Mesothelial cell of epicardium (in vitro differentiated cells): ENCODE measurements at places on chromosomes 4 and X.
A peak's percentile ranks its signal among the peaks of the same experiment; 100 is the strongest.

GRCh38 chr4:55768291-55768690, 51.3 kb upstream of the EXOC1L start:
- no peak for DNase-seq

DNA sequence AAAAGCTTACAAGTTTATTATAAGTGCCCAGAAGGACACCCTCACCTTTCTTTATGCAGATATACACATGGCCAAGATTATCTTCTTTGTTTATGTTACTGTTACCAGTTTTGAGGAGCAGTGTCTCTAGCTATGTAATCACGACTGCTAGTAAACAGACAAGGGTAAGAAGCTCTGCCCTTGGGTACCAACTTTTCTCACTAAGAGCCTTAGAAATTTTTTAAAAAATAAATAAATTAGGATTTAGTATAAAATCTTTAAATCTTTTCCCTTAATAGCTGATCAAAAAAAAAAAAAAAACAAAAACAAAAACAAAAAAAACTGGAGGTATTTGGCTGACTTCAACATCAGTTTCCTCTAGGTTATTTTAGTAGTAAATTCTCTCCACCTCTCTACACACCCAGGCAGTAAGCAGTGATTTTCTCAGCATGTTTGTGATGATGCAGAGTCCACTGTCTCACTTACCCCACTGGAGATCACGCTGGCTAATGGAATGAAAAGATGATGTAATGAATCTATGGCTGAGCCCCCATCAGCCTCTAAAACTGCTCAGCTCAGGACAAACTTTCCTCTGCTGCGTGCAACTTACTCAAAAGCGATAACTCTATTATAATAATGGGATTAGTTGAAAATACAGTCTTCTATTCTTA, 125.9 kb downstream of the FRYL start:
- DNase-seq: no peak

GRCh38 chr4:5757091-5757490, 46.1 kb downstream of the EVC start:
- DNase-seq: peak; percentile 25

- DNase-seq: no peak
Measured at GRCh38 chrX:39609941-39610340, 487.8 kb downstream of the BCOR start.

GRCh38 chr4:135201081-135201480, 999.5 kb upstream of the PABPC4L start:
- DNase-seq: no peak

DNA sequence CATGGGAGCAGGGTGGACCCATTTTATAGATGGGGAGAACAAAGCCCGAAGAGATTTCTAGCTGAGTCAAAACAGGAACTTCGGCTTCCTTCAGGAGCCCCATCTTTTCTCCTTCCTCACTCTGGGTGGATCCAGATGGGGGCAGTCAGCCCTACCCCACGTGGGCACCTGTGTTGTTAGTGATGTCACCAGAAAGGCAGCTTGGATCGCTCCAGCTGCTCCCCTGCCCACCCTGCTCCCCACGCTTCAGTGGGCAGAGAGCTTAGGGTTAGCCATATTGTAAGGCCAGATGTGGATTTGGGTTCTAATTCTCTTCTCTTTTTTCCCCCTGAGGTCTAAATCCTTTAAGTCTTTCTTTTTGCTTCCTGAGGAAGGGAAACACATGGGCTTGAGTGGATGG, 132.3 kb upstream of the PJA1 start:
- DNase-seq: no peak

DNA sequence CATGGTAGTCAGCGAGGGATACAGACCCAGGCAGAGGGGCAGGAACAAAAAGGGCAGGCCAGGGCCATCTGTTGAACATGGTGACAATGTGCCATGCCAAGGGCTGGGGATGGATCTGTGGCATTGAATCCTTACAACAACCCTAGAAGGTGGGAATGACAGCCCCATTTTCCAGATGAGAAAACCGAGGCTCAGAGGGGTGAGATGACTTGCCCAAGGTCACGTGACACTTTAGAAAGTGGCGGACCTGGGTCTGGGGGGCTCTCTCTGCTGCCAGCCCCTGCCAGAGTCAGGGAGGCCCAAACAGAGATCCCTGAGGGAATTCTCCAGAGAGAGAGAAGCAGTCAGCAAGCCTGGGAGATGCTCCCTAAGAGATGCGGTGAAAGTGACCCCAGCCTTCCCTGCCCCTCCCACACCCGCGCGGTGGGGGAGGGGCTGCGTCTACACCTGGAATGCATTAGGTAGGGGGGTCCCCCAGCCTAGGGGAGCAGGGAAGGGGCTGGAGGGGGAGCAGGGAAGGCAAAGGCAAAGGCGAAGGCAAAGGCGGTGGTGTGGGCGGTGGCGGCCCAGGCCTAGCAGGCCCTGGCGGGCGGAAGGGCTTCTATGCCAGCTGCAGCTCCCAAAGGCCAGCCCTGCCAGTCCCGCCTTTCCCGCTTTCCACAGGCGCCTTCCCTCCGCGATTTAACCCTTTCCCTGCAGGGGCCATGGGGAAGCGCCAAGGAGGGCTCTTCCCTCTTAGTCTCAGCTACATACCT, 13.0 kb downstream of the FGD1 start:
- no peak for DNase-seq

GRCh38 chr4:37138019-37138653, 106.4 kb upstream of the NWD2 start:
- DNase-seq: no peak

DNA sequence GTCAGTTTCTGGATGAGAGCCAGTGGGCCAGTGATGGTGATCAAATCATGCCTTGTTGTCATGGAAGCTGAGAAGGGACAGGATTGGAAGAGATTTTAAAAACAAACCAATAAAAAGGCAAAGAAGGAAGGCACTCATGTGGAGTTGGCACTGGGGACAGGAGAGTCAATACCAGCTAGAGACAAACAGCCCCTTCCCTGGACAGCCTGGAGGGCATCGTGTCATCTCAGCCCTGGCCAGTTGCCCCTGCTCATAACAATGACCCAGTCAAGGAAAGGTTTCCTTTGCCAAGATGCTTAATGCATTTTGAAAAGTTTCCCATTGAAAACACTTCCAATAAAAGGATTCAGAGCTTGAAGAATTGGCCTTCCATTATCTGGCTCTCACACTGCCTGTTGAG, 55.5 kb downstream of the SCML1 start:
- no peak for DNase-seq

GRCh38 chr4:16588651-16589050, 309.8 kb downstream of the LDB2 start:
- no peak for DNase-seq

GRCh38 chr4:76546327-76546726, 111.3 kb downstream of the SHROOM3 start:
- DNase-seq: no peak

GRCh38 chrX:536616-537015, 94.0 kb upstream of the SHOX start:
- DNase-seq: no peak

GRCh38 chr4:4857809-4858508, 1.5 kb upstream of the MSX1 start:
- DNase-seq: no peak

GRCh38 chr4:145179281-145179860, 1.0 kb downstream of the OTUD4 start:
- peak; percentile 49 for DNase-seq

DNA sequence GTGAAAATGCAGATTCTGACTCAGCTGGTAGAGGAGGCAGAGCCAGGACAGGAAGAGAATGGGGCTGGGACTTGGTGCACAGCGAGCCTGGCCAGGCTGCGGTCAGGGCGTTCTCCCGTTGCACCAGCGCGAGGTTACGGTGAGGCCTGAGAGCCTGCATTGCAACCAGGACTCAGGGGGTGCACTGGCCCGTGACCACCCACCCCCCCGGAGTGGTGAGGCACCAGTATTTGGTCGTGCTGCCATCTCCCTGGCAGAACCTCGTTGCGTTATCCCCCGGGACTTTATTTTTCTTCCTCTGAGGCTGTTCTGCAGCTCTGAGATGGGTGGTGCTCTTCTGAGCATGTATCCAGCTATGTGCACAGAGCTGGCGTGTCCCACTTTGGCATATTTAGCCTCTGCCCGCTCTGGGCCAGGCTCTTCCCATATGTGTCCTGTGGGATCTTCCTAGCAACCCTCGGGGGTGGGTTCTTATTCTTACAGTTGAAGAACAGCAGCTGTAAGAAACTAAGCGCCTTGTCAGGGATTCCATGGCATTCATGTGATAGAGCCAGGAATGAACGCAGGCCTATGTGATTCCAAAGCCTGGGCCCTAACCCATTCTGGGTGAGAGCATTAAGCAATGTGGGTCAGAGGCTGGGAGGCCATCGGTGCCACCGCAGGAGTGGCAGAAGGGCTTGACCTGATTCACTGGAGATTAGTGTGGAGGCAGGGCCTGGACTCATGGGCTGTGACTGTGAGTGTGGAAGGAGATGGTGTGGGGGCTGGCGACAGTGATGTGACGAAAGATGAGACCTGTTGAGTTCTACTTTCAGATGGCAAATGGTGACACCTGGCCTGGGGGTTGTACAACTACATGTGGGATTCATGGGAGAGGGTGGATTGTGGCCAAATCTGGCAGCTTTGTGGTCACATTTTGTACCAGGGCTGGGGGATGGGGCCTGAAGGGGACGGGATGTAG, 3.1 kb downstream of the TADA2B start:
- no peak for DNase-seq

DNA sequence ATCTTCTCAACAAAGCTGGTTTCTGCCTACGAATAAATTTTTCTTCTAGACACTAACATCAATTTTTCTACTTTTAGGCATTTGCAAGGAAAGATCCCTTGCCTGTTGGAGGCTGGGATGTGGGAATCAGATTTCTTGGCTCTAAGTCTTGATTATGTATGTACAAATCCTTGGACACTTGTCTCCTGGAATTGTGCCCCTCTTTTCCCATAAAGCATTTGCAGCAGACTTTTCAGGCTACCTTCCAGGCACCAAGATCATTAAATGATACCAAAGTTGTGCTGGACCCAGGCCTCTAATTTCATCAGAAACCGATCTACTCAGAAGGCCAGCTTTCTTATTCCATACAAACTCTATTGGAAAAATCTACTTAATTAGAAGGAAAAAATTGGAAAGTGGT, 339.5 kb upstream of the DIPK2B start:
- DNase-seq: no peak

GRCh38 chr4:56440983-56441382, 4.9 kb downstream of the PAICS start:
- DNase-seq: no peak

DNA sequence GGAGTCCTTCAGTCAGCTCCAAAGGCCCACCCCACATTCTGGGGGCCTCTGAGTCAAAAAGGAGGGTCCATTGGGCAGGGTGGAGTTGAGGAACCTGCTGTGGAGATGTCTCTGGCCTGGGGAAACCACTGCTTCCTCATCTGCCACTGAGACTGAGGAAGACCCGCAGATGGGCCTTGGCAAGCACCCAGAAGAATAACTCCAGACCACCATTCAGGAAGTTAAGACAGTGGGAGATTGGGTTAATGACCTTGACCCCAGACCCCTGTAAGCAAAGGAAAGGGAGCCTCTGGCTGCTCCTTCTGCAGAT, 8.1 kb upstream of the HSD17B10 start:
- no peak for DNase-seq

- no peak for DNase-seq
Measured at GRCh38 chr4:76736414-76736813, 161.5 kb downstream of the SOWAHB start.

DNA sequence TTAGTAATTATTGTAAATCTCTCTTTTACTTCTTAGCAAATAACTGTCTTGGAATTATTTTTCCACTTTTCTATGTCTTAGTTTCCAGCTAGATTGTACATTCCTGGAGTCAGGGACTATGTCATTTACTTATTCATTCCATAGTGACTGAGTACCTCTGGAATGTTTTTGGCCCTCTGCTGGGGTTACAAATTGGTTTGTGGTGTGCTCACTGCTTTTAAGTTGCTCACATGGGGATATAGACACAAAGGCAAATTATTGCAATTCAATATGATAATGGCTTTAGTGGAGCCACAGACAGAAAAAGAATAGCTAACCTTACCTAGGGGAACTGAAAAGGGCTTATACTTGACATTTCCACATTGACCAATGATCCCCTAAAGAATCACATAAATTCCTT, 63.7 kb upstream of the PDGFRA start:
- no peak for DNase-seq
